ENCODE measurements at places on chromosomes 7 and 10. TPM values are rescaled to one million over a fixed set of nuclear protein-coding genes. Genes with fewer than 3 reads are reported as not detected.

Gene ABCC2
- total RNA-seq, result 3.4 TPM

Gene ARHGAP21
- total RNA-seq, result 38.4 TPM

Gene WDR86
- total RNA-seq, result 5.6 TPM

Gene SEMA4G
- 1.6 TPM for total RNA-seq

Gene ASZ1
- not detected for total RNA-seq

Gene AKR1B15
- total RNA-seq, result not detected

Gene ITGB1
- total RNA-seq, result 82.4 TPM

Gene CPXM2
- not detected for total RNA-seq

- DNase-seq, result no peak
Observed at GRCh38 chr7:51021906-51022570, 239.3 kb upstream of the GRB10 start.

GRCh38 chr7:17593819-17594419 is 295.5 kb downstream of the AHR start:
- no peak for DNase-seq

- no peak for DNase-seq
Observed at GRCh38 chr10:75971402-75972211, 540.2 kb downstream of the LRMDA start.

DNA sequence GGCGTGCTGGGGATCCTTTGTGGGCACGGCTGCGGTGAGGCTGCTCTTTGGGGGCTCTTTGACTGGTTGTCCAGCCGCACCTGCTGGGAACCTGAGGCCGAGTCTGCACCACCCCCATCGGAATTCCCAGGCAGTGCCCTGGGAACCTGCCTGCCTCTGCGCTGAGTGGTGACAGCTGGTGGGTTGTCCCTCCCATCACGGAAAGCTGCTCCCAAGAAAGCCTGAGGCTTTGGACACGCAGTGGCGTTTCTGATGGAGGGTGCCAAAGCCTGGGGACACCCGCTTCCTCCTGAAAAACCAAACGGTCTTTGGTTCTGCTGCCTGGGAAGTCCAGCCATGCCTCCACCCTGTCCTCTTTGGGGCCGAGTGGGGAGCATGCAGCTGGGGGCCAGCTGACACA is 21.4 kb upstream of the SHH start:
- no peak for DNase-seq

GRCh38 chr10:46226232-46226631 is 60.6 kb upstream of the ANTXRL start:
- peak; percentile 26 for DNase-seq

GRCh38 chr10:35532141-35532540 is 73.0 kb upstream of the GJD4 start:
- DNase-seq, result no peak

DNA sequence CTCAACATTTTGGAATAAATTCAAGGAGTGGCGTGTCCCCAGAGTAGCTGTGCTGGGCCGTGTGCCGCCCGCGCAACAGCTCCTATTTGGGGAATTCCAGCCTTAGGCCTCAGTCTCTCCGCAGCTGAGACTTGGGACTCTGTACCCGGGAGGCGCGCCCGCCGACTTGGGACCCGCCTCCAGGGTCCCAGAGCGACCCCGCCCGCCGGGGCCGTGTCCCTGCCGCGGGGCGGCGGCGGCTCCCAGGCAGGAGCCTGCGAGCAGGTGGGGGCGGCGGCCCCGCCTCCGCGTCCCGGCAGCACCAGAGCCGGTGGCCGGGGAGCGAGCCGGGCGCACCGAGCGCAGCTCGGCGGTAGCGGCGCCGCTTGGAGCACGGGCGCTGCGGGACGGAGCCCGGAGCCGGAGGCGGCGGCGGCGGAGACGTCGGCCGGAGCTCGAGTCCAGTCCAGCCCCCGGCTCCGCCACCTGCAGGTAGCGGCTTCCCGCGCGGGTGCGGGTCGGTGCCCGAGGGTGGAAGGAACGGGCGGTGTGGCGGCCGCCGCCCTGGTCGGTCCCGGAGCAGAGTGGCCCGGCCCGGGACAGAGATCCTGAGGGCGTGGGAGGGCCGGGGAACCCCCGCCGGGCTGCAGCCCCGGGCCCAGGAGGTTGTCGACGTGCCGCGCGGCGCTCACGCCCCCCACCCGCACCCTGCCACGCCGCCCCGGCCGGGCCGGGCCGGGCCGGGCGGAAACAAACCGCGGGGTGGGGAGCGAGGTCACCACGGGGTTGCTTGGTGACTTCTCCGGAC is at the start of gene WIPF3:
WIPF3 (plus strand) TSS at position 301 of the 787 bp plus-strand sequence. CDS start 28,217 bp downstream, outside the sequence.
- DNase-seq, result no peak

DNA sequence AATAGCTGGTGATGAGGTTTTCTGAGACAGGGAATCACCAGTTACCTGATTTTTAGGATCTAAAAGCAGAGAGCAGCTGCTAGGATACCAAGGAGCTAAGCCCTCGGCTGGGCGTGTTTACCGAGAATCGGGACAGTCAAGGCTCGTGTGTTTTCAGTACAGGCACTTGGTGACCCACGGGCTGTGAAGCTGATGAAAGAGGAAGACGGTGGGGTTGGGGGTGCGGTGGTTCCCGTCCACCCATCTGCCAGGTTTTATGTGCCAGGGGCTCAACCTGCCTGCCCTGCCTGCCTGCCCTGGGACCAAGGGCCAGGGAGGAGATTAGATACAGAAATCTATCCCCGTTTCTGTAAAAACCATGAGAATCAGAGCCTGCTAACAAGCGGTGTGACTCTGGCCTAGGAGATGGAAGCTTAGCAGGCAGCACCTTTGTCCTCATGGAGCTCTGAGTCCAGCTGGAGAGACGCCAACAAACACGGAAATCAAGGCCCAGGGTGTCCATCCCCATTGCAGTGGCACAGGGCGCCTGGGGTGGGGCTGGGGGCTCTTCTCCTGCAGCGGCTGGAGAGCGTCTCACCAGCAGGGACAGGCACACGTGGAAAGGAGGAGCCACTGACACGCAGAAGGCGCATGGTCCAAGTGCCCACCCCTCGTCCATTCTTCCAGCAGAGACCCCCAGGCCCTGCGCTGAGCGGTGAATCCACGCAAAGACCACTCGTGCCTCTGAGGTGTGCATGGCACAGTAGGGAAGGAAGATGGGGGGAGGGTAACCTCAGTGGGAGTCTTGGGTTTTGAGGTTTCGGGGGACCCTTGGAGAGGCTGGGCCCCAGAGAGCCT is 265.0 kb upstream of the TCERG1L start:
- DNase-seq, result no peak

DNA sequence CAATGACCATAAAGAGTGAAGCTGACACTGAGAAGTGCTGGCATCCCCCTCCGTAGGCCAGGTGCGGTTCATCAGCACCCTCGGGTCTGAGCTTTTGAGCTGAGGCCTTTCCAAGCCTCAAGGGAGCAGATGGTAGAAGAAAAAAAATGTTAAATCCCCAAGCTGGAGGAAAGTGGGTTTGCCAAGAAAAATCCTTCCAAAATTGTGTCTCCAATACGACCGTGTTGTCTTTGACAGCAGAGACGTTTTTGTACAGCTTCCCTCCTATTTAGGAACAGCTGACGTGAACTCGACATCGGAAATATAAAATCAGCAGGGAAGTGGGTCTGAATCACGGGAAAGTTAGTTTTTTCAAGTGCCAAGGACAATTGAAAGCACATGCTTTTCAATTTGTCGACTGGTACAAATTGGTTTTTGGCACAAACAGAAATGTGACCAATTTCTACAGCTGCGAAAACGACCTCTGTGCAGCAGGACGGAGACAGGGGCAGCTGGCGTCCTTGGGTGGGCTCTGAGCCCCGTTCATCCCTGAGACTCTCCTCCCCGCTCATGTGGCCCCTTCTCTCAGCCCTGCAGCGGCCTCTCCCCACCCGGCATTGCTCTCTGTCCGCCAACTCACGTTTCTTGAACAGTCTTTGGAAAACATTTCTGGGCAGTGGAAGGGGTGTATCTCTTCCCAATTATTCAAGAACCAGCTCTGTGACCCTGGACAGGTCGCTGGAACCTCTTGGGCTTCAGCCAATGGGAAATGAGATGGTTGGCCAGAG is 89.9 kb downstream of the PAXIP1 start:
- DNase-seq, result no peak

DNA sequence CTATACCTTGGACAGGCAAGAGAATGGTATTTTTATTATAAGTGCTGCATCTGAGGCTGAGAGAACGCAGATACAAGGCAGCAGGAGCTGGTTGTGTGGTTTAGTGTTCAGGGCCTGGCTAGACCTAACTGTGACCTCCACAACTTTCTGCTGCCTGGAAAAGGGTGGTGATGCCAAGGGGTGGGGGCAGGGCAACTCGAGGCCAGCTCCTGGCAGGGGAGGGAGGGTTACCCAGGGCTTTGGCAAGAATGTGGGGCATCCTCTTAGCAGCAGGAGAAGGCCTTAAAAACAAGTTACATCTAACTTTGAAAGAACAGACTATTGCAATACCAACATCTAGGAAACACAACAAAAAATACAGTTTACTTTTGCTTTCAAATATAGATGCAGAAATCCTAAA is 13.0 kb downstream of the MXI1 start:
- no peak for DNase-seq

- no peak for DNase-seq
Observed at GRCh38 chr7:23470330-23471105, at the start of gene IGF2BP3. Gene IGF2BP3, minus strand, starts transcription at chr7:23470491. Its CDS starts 381 bp downstream, at chr7:23470110.

GRCh38 chr7:154372011-154372601 is 319.9 kb downstream of the DPP6 start:
- no peak for DNase-seq

- DNase-seq, result no peak
Observed at GRCh38 chr7:26413007-26413691, 121.5 kb downstream of the SNX10 start.

DNA sequence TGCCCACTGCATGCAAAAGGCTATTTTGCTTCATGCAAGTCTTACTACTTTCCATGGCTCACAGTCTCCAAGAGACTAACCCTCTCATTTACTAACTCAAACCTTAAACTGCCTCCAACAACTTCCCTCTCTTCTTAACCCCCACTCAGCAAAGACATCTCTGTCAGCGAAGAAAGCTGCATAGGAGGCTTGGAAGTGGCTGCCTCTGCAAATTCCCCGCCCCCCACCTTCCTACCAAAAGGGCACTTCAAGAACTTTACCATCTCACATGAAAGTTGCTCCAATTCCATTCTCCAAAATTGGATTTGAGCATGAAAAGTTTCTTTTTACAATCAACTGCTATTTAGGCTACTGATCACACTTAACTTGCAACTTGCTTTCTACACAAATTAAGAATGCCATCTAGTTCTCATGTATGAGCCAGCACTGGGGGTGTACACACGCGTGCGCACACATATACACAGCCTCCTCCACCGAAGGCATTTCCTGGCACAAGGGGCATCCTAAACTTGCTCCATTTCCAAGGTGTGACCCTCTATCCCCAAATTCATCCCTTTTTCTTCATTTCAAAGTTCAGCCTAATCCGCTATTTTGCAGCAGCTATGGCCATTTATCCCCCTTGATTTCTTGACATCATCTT is 1.8 kb downstream of the CCDC6 start:
- DNase-seq, result no peak

DNA sequence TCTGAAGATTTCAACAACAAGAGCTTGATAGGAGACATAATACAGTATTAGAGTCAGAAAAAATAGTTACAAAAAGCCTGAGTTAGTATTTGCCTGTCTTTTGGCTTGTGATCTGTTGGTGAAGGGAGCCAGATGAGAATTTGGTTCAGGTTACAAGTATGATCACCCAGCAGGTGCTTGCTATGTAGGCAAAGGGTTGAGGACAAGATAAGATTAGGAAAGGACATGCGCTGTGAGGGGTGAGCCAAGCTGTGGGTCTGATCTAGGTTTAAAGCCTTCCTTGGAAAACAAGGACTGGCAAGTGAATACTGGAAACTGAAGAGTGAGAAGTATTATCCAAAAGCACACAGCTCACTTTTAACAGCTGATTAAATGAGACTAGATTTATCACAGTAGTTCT is 28.7 kb upstream of the CD36 start:
- no peak for DNase-seq

DNA sequence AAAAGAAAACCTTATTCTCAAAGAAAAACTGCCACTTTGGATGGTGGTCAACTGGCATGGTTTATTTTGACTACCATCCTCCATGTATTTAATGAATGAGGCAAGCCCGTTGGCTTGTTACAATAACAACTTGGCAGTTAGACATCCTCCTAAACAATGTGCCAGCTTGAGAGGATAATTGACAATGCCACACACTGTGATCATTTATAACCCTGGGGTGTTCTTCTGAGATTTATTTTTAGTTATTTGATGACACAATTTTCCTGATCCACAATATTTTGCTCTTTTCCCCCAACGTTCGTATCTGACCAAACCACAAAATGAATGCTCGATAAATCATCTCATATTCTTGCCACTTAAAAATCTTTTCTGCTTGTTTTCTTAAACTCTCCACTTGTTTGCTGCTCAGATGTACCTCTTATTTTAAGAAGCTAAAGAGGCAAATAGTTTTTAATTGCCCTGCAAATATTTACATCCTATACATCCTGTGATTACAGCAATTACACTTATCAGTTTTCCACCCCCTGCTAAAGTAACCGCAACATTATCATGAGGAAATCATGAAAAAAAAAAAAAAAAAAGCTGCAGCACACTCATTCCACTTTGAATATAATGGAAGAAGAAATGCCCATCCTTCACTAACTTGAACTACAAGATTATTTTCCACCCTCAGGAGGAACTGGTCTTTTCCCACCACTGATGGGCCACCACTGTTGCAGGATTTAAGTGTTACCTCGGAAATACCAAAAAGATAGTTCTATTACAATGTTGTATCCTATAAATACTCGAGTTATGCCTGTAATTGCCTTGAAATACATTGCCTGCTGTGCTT is 119.9 kb downstream of the MBL2 start:
- no peak for DNase-seq

- no peak for DNase-seq
Observed at GRCh38 chr10:125118011-125118611, 42.3 kb downstream of the CTBP2 start.

- DNase-seq, result no peak
Observed at GRCh38 chr7:28999895-29000716, 42.0 kb upstream of the TRIL start.

- no peak for DNase-seq
Observed at GRCh38 chr10:86071145-86071544, 295.4 kb downstream of the GRID1 start.

GRCh38 chr7:122802301-122802751 is 83.9 kb downstream of the CADPS2 start:
- DNase-seq, result no peak

GRCh38 chr10:119029613-119030420 is at the start of gene NANOS1:
Gene NANOS1, plus strand, starts transcription at chr10:119029714. Its CDS starts 88 bp downstream, at chr10:119029802.
- DNase-seq, result no peak

DNA sequence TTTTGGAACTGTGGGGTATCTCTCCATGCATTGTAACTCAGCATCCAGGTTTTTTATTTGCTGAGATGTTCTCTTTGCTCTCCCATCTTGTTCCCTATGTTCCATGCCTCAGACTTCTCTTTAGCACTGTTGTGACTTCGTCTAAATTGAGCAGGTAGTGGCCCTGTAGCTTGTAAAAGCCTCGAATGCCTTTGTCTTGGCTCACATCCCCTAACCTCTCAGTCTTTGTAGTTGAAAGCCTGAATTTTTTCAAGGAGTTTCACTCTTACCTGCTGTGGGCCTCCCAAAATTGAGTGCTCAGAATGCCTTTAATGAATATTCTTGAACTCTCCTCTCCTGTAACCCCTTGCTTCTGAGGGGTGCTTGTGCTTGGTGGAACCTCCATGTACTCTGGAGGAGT is 1137.3 kb downstream of the REEP3 start:
- no peak for DNase-seq

GRCh38 chr7:29606287-29606721 is 42.7 kb downstream of the PRR15 start:
- DNase-seq, result no peak

Data from CD4-positive, alpha-beta T cell (primary cell).